SHP77 (cell line): ENCODE measurements at places on chromosomes 16 and 17.
A peak's percentile ranks its signal among the peaks of the same experiment; 100 is the strongest.

DNA sequence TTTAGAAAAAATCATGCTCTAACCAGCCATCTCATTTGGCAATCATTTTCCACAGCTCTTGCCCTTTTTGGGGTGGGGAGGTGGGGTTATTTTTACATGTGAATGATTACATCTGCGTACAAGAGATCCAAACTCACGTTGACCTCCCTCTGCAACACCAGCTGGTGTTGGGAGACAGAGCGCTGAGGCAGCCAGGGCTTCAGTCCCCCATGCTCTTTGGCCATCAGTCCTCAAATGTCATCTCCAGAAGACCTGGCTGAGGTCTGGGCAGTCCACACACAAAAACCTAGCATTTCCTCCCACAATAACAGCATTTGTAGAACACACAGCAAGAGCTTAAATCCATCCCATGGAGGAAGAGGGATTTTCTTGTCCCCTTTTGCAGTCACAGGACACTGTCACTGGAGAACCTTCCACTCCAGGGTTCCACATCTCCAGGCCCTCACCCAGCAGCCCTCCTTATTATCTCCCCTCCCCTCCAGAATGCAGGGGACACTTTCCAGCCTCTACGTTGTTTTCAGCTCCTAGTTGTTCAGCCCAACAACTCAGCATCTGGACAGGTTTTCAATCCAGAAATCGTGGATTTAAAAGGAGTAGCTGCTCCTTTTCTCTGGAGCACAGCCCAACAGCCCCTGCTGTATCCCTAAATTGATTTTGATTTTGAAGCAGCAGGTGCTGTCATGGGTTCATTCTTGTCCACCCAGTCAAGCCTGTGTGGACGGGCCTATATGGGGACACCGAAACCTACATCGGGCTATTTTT is 21.1 kb downstream of the MEOX1 start:
- no peak for DNase-seq

GRCh38 chr16:73840728-73841127 is 455.9 kb upstream of the PSMD7 start:
- DNase-seq: no peak

DNA sequence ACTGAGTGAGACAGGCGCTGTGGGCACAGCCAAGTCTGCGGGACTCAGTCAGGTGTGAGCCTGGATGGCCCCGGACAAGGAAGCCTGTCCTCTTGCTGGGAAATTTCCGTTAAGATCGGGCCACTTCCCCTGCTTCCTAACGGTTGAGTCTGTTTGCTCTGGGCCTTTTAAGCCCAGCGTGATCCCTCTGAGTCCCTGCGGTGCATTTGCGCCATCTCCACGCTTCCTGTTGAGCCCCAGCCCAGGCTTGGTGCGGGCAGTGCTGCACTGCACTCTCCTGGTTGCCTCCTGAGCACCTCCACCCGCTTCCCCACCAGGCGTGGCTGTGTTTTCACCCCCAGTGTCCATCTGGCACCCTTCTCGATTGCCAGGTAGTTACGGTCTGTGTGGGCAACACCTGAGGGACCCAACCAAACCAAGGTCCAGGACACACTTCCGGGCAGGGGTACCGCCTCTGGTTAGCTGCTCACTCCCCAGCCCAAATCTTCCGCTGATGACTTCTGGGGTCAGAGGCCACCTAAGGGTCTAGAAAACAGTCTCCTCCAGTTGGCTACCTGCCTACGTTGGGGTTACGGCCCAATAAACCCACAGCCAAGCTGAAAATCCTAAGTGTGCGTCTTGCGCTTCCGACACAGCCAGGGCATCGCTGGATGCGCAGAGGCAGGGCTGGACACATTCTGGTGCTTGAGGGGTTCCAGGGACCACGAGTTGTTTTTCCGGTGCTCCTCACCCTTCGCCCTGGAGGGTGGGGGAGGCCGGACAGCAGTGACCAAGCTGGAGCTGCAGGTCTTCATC is 1.4 kb upstream of the SLC25A10 start:
- peak; percentile 68 for DNase-seq

DNA sequence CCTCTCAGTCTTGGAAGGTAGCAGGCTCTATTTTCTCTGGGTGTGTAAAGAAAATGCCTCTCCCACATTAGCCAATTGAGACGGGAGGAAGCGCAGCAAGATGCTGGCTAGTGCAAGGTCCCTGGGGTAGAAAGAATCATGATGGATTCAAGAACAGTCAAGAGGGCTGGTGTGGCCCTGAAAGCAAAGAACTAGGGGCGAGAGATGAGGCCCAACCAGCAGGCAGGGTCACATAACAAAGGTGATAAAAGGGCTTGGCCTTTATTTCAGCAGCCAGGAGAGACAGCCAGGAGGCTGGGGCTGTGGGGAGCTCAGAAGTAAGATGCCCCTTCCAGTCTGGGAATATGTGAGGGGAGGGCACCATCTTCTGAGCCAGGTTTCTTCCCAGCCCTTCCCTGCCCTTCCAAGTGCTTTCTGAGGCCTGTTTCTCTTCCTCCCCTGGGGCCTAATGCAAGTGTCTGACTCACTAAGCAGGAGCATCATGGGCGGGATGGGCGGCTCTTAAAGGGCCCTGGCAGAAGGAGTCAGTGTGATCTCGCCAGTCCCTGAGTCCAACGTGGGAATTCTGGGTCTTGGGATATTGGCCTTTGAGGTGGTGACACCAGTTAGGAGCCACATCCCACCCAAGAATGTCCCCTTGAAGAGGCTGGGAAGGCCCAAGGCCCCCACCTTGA is 3.9 kb upstream of the NLRC5 start:
- DNase-seq: no peak

- DNase-seq: no peak
Observed at GRCh38 chr16:56505181-56505580, 14.6 kb downstream of the BBS2 start.
